ENCODE measurements at places on chromosomes 7 and 10.

DNA sequence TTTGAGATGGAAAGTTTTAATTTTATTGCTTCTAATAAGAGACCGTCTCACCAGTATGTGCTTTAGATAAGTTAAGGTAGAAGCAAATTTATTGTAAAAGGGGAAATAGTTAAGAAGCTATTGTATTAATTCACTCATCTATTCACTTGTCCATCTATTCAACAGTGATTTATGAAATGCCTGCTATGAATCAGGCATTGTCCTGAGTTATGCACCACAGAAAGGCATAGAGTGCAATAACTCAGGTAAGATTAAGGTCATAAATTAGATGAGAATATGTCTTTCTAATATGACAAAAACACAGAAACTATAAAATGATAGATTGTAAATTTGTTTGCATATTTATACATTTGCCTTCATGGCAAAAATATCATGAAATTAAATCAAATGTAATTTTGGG is 379.3 kb upstream of the PCDH15 start:
- DNase-seq = no peak

DNA sequence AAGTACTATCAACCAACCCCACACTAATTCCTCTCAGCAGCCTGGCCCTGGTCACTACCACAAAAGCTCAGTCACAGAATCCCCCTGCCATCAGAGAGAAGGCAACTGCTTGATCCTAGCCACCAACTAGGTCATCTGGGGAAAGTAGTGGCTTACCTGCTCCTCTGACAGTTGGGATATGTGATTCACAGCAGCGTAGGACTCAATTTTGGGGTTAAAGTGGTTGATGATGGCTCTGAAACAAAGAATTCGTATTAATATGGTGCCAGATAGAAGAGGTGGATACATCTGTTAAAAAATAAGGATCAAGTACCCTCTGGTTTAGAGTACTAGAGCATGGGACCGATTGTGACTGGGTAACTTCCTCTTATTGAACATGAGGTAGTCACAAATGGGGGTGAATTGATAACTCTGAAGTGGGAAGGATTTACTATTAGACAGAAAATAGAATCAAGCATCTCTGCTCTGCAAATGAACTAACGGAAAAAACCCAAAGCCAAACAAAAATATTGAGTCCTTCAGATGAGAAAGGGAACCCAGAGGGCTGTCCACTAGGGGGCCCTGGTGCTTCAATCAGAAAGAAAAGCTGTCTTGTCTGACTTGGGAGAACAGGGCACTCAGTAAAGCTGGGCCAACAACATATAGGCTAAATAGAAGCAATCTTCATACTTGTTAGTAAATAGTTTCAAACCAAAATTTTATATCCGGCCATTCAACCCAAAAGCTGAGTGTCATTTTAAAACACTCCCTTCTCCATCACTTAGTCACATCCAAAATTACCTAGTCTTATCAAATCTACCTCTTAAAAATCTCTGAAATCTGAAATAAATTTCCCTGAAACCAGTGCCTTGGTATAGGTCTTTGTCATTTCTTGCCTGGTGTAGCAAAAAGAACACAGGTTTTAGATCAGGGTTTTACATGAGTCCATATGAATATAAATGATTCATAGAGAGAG is 45.9 kb upstream of the KCNIP2 start:
- DNase-seq = peak; percentile 57

DNA sequence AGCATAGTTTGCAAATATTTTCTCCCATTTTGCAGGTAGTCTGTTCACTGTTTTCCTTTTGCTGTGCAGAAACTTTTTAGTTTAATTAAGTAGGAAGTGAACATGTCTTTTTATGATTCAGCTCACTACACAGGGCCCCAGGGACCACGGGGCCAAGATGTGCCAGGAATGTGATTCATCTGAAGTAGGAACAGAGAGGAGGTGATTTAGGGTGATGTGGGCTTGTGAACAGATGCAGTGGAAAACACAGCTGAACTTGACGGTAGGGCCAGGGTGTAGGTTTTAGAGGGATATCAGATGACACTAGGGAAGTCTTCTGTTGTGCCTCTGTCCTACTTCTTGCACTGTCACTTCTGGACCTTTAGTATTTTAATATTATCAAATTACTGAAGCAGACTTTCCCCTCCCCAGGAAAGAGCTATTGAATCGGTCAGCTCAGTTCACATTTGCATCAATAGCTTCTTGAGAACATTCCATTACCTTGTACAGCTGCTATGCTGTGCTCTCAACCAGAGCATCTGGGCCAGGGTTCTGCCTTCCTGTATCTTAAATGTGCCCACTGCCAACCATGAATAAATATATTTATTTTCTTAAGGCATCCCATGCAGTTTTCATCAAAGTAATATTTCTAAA is 96.9 kb downstream of the OSBPL3 start:
- peak; percentile 41 for DNase-seq

DNA sequence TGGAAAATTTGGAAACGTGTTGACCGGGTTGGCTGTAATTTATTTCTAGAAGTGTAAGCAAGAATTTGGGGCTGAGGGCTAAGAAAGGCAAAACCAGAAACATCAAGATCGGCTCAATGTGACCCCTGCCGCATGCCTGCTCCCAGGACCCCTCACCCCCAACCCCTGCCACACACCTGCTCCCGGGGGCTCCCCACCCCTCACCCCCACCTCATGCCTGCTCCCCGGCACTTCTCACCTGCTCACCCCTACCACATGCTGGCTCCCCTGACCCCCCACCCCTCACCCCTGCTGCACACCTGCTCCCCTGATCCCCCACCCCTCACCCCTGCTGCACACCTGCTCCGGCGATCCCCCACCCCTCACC is 19.0 kb upstream of the CFAP46 start:
- DNase-seq = no peak

DNA sequence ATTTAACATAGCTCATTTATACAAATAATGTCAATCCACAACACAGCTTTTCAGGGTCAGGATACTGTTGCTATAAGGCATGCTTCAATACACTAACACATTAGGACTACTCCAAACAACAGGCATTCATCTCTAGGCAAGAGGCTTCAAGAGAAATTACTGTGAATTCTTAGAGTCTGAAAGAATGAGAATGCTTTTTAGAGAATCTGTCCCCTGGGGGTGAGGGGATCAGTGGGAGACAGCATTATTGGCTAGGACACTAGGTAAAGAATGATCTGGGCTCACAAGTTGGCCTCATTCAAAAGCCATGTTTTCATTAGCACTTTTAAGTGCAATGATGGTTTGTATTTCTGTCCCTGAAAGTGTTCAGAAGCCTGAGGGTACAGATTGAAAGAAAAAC is 132.6 kb downstream of the SEMA3D start:
- DNase-seq = no peak

GRCh38 chr7:50641442-50642405 is 76.5 kb upstream of the DDC start:
- DNase-seq = no peak

DNA sequence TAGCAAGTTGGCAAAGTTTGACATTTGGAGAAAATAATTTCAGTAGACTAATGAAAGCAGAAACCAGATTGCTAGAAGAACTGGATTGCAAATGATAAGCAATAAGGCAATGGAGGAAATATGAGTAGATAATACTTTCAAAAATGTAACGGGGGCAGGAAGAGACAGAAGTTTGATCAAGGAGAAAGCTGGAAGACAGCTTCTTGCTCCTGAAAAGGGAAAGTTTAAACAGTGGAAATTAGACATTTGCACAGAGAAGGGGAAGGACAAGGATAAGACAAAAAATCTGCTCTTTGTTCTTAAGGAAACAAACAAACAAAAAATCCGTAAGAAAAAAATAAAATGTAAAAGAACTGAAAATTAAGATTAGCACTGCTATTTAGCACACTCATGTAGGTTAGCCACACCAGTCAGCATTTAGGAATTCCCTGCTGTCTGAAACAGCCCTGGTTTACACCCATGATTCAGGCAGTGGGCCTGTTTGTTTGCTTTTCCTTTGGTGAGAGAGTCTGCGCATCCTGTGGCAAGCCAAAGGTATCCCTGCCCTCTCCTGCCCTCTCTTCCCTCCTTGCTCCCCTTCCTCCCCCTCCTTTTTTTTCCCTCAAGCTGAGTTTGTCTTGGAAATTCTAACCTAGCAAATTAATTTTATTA is 104.3 kb upstream of the CAV2 start:
- DNase-seq = no peak

- no peak for DNase-seq
Observed at GRCh38 chr10:27341001-27341400, 100.4 kb upstream of the ACBD5 start.

DNA sequence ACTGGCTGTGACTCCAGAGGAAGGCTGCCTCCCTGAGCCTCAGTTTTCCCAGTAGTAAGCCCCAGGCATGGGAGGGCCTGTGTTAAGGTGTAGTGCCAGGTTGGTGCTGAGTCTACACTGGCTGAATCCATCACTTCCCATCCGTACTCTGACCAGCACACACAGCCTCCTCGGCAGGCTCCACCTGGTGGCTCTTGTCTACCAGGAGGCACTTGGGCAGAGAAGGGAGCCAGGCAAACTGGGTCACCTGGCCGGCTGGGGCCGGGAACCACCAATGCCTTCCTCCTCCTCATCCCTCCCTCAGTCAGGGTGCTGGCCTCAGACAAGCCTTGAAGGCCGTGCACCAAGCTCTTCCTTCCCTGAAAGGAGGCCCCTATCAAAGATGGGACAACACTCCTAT is 75.7 kb downstream of the CHST15 start:
- DNase-seq = no peak

- DNase-seq = peak; percentile 55
Observed at GRCh38 chr10:71608819-71609768, 110.5 kb downstream of the C10orf105 start.

- no peak for DNase-seq
Observed at GRCh38 chr7:151237244-151238189, 5.2 kb downstream of the CHPF2 start.

- DNase-seq = no peak
Observed at GRCh38 chr10:124560377-124561105, 98.9 kb downstream of the LHPP start.

DNA sequence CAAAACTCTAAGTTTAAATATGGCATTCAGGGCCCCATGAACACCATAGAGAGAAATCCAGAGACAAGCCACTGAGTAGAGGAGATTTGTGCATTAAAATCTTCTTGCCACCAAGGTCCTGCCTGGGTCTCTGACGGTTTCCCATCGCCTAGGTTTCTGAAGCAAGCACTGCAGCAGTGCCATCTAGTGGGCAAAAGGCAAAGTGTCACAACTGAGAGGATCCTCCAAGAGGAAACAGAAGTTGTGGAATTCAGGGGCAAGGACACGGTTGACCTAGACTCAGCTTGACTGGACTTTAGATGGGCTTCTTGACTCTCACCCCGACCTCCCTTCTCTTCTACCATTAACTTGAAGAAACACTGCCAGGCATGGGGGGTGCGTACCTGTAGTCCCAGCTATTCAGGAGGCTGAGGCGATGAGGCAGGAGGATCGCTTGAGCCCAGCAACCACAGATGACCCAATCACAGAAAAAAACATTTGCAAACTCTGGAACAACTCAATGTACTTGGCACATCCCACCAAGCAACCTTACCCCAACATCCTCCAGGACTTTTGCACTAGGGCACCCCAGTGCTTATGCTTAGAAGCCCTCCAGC is 604.1 kb downstream of the GALNT17 start:
- peak; percentile 12 for DNase-seq

DNA sequence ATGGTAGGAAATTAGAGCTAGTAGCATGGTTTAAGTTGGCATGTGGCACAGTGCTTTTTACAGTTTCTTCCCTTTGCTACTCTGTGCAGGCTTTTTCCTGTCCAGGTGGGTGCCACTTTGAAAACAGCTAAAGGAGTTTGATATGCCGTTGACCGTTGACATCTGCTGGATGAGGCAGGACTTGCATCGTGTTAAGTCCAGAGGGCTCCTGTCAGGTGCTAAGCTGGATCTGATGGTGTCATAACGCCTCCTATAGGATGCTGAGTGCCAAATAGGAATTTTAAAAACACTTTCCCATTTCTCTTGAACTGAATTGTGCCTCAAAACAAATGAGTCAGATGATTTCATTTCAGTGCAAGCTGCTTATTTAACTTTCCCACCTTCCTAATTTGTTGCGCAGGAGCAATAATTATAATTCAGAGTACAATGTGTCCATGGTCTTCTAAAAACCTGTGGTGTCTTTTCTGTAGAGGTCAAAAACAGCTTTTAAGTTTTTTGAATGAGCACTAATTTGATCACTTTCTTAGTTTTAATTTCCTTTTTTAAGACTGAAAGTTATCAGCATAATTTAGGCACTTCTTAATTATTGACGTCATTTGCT is 178.3 kb downstream of the CDCA7L start:
- DNase-seq = peak; percentile 1

- DNase-seq = no peak
Observed at GRCh38 chr10:122296363-122297120, 25.4 kb downstream of the BTBD16 start.

- DNase-seq = no peak
Observed at GRCh38 chr7:18958627-18959026, 158.8 kb downstream of the TWIST1 start.

DNA sequence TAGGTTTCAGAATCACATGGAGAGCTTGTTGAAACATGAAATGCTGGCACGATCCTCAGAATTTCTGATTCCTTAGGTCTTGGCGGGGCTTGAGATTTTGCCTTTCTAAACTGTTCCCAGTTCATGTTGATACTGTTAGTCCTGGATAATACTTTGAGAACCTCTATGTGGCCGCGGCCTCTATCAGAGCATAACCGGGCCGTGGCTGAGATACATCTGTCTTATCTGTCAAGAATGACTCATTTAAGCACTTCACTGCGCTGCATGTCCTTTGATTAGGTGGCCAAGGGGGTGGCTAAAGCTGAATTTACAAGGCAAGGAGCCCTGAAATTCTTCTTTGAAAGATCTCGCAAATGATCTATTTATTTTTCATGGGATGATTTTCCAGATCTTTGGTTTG is 66.9 kb downstream of the GALNT17 start:
- no peak for DNase-seq

DNA sequence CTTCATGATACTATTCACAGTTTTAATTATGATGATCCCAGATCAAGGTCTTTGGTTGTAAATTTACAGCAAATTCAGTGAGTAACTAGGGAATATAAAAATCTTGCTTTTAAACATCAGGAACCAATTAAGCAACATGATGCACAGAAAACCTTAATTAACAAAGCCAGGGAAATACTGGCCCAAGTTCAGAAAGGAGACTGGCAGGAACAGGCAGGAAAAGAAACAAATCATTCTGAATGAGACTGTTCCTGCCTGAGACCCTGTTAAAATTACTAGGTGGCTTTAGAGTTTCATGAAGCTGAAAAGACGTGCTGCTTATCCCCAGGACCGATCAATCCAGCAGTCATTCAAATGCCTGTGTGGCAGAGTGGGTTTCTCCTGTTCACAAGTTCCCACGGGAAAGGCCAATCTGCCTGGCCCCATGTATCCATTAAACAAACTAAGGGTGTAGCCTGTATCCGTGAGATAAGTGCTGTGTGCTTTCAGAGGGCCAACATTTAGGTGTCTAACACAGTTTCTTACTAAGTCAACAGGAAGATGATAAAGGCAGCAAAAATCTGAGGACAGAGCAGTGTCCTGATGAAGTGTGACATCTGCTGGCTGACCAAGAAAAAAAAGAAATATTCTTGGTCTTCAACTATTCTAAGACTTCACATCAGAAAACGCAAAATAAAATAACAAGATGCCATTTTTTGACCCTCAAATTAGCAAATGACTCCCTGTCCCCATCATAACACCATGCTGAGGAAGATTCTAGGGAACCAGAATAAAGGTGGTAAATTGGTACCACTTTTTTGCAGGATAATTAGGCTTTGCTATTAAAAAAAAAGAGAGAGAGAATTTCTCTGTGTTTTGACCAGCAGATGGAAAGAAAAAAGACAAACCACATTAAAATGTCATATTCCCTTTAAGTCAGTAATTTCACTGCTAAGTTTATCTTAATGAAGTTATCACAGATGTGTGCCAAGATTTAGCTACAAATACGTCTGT is 34.2 kb downstream of the PUS7 start:
- DNase-seq = no peak

GRCh38 chr7:28069807-28070206 is 110.8 kb downstream of the JAZF1 start:
- DNase-seq = no peak
